Left lung (tissue), 14 donors: ENCODE measurements at places on chromosomes 2 and 18. TPM values are rescaled to one million over a fixed set of nuclear protein-coding genes. Genes with fewer than 3 reads are reported as not detected.

Gene RNF103
- 27.4 TPM for total RNA-seq

Gene LYPD1
- total RNA-seq, result 2.5 TPM

Gene GYPC
- 44.0 TPM for total RNA-seq

Gene GALNT5
- total RNA-seq, result 23.0 TPM

Gene NLRC4
- 21.9 TPM for total RNA-seq

Gene STPG4
- 0.67 TPM for total RNA-seq

Gene MPV17
- total RNA-seq, result 103 TPM

Gene NCKAP5
- total RNA-seq, result 4.0 TPM

Gene UGT1A6
- total RNA-seq, result 1.7 TPM

Gene INPP5D
- total RNA-seq, result 40.5 TPM

Gene CTLA4
- total RNA-seq, result 0.70 TPM

Gene PRADC1
- 23.3 TPM for total RNA-seq

Gene PXDN
- total RNA-seq, result 44.8 TPM

Gene CCDC74A
- 4.4 TPM for total RNA-seq

Gene G6PC2
- total RNA-seq, result not detected

Gene ZNF521
- total RNA-seq, result 16.6 TPM

Gene SERPINB10
- not detected for total RNA-seq

Gene REG1A
- total RNA-seq, result not detected

Gene NEU4
- total RNA-seq, result 0.24 TPM

Gene ESPNL
- total RNA-seq, result 0.67 TPM

Gene RNF181
- 101 TPM for total RNA-seq

Gene EHBP1
- 37.4 TPM for total RNA-seq

Gene OR6B2
- not detected for total RNA-seq

Gene CHST9
- total RNA-seq, result 0.12 TPM

Gene IL36G
- not detected for total RNA-seq

Gene PARD6G
- 7.1 TPM for total RNA-seq

Gene SULT1C2
- 5.4 TPM for total RNA-seq

Gene ALK
- total RNA-seq, result 0.70 TPM

Gene NFU1
- 38.2 TPM for total RNA-seq

Gene GPR17
- 0.24 TPM for total RNA-seq

Gene COPS7B
- 26.0 TPM for total RNA-seq

Gene GCG
- total RNA-seq, result not detected

Gene SULT1C4
- 8.8 TPM for total RNA-seq

Gene CHAC2
- 5.5 TPM for total RNA-seq

Gene PLEKHB2
- total RNA-seq, result 86.6 TPM

Gene ZC3H6
- 8.7 TPM for total RNA-seq

Gene POMC
- total RNA-seq, result 1.5 TPM

Gene AKAIN1
- total RNA-seq, result not detected

Gene SP9
- not detected for total RNA-seq

Gene KRTCAP3
- 45.6 TPM for total RNA-seq
